Renal cortex interstitium (tissue), 15 donors: ENCODE measurements at places on chromosomes 12 and 14. TPM values are rescaled to one million over a fixed set of nuclear protein-coding genes. Genes with fewer than 3 reads are reported as not detected.

The LRFN5 gene
- polyA plus RNA-seq: 13.0 TPM

The FBLN5 gene
- 131 TPM for polyA plus RNA-seq

The KCNK13 gene
- 0.15 TPM for polyA plus RNA-seq

The AHNAK2 gene
- polyA plus RNA-seq: 1.7 TPM

The ART4 gene
- polyA plus RNA-seq: 0.22 TPM

The KCNJ8 gene
- 20.6 TPM for polyA plus RNA-seq

The NDUFB1 gene
- polyA plus RNA-seq: 162 TPM

The MON2 gene
- 49.5 TPM for polyA plus RNA-seq

The EPS8 gene
- polyA plus RNA-seq: 51.0 TPM

- DNase-seq: no peak
Observed at GRCh38 chr12:24599736-24600135, 349.2 kb downstream of the BCAT1 start.

GRCh38 chr12:92299744-92300143 is 154.1 kb upstream of the BTG1 start:
- no peak for DNase-seq

- no peak for DNase-seq
Observed at GRCh38 chr14:80167793-80168448, 43.4 kb downstream of the DIO2 start.

DNA sequence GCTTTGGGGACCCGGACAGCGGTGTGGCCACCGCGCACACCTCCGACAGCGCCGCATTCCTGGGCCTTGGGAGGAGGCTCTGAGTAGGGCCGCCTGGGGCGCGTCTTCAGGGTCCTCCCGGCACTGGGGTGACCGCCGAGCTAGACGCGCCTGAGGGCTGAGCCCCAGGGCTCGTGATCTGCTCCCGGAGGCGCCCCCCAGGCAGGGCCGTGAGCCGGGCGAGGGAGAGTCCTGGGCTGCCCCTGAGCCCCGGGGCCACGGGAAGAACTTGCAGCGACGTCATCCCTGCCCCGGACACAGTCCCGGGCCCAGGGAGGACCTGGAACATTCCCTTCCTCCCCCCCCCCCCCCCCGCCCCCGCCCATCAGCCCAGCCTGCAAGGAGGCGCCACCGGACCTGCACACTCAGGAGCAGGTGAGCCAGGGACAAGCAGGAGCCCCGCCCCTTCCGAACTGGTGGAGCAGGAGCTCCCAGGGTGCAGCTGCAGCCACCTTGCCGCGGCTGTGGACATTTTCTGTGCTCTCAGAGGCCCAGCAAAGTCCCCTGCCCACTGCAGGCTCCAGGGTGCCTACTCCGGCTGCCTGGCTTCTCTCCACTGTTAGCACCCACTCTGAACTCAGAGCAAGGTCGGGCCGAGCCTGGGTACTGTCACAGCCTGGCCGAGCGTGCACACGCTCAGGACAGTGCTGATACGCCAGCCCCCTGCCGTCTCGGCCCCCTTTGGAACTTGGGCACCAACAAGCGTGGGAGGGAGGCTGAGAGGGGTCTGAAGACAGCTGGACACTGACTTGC is 50.7 kb downstream of the A2M start:
- DNase-seq: peak; percentile 69

DNA sequence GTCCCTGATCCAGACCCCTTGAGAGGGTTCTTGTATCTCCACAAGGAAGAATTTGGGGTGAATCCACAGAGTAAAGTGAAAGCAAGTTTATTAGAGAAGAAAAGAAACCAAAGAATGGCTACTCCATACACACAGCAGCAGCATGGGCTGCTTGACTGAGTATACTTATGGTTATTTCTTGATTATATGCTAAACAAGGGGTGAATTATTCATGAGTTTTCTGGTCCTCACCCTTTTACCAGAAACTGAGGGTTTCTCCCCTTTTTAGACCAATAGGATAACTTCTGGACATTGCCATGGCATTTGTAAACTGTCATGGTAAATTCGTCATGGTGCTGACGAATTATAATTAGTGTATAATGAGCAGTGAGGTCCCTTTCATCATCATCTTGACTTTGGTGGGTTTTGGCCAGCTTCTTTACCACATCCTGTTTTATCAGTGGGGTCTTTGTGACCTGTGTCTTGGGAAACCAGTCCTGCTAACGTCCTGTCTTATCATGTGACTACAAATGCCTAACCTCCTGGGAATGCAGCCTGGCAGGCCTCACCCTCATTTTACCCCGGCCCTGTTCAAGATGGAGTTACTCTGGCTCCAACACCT is 121.9 kb downstream of the SPTSSA start:
- DNase-seq: no peak

DNA sequence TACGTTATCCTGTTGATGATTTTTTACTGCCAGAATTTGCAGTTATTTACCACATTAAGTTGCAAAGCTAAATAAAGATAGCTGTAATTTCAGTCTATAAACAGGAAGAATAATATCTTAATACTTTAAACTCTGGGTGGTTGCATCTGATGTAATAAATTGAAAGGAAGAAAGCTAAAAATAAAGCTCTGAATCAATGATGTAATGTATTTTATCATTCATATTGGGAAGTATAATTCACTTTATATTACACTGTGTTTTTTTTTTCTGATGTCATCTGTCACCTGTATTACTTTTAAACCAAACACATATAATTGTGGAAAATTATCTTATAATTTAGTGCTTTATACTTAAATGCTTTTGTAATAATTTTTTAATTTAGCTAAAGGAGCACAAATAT is 37.1 kb downstream of the PDZRN4 start:
- no peak for DNase-seq

DNA sequence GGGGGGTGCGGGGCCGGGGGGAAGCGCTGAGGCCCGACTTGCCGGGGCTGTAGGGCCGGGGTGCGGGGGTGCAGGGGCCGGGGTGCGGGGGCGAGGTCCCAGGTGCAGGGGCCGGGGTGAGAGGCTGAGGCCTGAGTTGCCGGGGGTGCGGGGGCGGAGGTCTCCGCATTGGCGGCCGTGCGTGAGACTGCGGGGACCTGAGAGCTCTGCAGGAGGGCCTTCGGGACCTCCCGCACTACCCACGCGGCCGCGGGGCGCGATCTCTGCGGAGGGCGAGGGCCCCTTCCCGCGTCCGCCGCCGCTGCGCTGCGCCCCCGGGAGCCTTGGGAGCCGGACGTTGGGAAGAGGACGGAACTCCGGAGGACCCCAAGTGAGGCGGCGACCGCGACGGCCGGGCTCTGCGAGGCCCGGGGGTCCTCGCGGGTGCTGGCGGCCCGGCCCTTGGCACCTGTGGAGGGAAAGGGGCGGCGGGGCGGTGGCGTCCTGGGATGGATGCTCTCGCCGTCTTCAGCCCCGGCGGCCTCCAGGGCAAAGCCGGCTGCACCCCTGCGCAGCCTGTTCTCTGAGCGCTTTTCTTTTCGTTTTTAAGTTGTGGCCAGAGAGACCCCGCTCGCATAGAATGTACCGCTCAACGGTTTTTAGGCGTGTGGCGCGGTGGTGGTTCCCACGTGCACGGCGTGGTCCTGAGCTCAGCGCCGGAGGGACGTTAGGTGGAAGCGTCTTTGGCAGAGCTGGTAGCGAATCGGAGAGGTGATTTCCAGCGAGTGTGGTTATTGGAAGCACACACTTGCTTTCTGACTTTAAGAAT is 1.3 kb downstream of the PIWIL1 start:
- no peak for DNase-seq

DNA sequence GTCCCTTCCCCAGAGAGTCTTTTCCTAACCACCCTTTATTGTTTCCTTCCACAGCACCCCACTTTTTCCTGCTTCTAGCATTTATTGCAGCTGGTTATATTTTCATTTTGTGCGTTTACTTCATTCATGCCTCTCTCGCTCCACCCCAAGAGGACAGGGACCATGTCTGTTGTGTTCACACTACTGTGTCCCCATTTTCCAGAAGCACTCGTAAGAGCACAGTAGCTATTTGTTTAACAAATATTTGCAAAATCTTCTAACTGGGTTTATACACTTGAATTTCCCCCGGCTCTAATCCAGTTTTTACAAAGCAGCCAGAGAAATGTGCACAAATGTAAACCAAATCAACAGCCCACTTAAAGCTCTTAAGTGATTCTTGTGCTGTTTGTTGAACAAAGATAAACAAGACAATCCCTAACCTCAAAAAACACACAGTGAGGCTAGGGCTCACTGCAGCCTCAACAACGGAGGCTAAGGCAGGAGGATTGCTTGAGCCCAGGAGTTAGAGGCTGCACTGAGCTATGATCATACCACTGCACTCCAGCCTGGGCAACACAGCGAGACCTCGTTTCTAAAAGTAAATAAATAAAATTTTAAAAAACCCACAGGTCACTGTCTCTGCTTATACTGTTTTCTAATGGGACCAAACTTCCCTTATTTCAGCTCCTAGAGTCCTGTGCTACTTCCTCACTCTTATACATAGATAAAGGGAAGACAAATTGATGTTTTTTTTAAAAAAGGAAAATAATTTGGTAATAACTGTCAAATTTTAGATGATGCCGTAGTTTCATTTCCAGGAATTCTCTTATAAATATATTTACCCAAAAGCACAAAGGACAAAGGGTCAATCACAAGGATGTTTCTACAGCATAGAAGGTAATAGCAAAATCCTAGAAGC is 6.6 kb upstream of the ABCD4 start:
- DNase-seq: no peak

- no peak for DNase-seq
Observed at GRCh38 chr14:95078867-95079266, 78.5 kb downstream of the DICER1 start.

- DNase-seq: no peak
Observed at GRCh38 chr12:570435-570920, 92.8 kb downstream of the NINJ2 start.

DNA sequence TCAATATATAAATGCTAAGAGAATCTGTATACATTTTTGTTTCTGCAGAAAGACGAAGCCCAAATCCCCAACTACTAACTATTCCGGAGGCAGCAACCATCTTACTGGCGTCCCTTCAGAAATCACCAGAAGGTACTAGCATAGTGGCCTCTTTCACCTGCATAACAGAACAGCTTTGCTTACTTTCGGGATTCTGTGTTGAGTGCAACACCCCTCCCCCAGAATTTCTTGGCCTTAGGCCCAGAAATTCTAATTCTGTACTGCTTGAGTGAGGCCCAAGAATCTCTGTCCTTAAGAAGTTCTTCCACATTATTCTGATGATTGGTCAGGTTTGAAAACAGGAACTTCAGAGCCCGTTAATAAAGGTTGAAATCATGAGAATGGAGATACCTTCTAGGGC is 2.9 kb downstream of the SPX start:
- DNase-seq: no peak

DNA sequence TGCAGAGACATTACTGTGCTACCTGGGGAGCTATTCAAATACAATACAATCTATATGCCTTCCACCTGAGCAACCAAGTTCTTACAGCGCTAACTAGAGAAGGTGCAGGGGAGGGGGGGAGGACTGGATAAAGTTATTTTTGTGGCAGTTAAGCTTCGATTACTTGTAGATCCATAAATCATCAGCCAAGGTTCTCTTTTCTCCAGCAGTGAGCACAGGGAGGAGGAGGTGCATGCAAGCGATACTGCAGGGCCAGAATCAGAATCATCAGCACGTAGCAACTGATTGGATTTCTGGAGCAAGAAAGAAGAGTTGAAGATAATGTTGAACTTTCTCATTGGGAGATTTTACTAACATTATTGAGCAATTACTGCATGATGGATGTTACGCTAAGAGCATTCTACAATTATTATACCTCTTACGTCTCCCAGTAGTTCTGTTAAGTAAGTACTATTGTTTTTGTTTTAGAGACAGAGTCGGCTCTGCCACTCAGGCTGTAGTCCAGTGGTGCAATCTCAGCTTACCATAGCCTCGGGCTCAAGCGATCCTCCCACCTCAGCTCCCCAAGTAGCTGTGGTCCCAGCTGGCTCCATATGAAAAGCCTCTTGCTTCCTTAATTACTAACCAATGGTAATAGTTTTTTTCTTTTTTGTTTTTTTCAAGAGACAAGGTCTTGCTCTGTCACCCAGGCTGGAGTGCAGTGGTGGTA is 74.6 kb upstream of the EEA1 start:
- no peak for DNase-seq

DNA sequence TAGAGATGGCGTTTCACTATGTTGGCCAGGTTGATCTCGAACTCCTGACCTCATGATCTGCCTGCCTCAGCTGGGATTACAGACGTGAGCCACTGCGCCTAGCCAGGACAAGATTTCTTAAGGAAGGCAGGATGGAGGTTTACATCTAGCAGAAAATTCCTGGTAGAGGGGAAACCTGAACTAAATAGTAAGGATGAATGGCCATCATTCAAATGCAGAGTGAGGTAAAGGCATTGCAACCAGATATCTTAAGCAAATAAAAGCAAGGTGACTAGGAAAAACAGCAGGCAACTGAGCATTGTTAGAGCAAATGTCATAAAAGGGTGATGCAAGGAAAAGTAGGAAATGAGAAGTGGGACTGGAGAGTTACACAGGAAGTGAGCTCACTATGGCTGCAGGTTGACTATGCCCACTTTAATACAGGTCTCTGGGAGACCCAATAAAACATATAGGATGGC is 133.0 kb downstream of the SOX5 start:
- no peak for DNase-seq

GRCh38 chr14:77007183-77007974 is 21.1 kb downstream of the IRF2BPL start:
- DNase-seq: no peak

DNA sequence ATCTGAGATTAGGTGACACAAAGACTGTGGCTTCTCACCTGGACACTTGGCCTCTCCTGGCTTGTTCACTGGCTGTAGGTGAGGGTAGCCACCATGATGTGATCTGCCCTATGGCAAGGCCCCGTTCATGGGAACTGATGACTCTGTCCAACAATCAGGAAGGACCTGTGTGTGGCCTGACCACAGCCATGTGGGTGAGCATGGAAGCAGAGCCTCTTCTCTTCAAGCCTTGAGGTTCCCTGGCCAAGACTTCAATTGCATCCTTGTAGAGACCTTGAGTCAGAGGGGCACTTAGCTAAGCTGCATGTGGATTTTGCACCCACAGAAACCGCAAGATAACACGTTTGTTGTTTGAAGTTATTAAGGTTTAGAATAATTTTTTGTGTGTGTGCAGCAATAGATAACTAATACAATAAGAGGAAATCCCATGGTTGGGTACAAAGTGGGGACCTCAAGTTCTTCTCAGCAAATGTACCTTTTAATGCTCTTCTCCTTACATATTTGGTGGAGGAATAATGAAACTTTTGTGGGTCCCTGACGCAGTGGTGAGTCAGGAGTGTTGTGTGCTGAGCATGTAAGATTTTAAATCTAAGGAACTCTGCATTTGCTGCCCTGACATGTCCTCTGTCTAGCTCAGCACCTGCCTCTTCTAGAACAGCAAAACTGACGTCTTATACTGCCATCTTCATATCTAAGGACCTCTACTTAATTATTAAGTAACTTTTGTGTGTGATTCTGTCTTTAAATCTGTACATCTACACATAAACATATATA is 27.5 kb upstream of the PLEKHG7 start:
- DNase-seq: no peak
